ENCODE measurements at places on chromosomes 13 and 19. TPM values are rescaled to one million over a fixed set of nuclear protein-coding genes. Genes with fewer than 3 reads are reported as not detected.

GRCh38 chr13:102680133-102680717, 14.6 kb downstream of the METTL21C start:
- no peaks in the 10 kb centered on the region for H3K27me3 ChIP-seq
- H3K36me3 ChIP-seq, result peaks cover 18% of the 10 kb centered on the region
- no peak for DNase-seq

DNA sequence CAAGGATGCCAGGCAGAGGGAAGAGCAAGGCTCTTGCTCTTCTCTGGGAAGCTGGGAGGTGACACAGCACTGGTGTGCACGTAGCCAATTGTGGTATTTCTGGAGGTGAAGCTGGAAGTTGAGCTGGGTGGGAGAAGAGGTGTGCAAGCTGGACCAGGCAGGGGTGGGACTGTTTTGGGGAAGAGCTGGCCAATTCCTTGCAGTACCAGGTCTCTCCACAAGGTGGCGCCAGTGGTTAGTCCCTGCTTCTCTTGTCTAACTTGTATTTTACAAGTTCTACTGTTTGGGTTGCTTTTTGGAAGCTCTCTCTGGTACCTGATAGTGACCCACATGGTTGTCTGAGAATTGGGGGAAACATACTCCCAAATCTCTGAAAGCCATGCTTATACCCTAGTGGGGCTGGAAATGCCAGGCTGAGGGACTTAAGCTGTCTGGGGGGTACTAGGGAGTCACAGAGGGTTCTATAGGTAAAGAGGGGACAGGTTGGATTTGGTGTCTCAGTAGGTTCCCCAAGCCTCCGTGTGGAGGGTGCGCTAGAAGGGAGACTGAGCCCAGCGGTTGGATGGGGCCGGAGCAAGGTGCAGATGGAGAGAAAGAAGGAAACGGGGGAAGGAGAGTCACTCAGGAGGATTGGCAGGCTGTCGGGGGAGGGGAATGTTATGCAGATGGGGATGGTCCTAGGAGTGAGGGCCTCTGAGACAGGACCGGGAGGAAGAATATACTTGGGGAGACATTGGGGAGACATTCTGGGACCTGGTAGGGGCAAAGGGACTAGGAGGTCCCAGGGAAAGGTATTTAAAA, 3.0 kb downstream of the HPN start:
- DNase-seq, result peak; percentile 73
- H3K4me1 ChIP-seq, result peaks cover 38% of the 10 kb centered on the region
- no peaks in the 10 kb centered on the region for H3K27me3 ChIP-seq
- no peak overlapping the region for H3K4me3 ChIP-seq
- no peak overlapping the region for H3K27ac ChIP-seq
- no peaks in the 10 kb centered on the region for H3K36me3 ChIP-seq

The CYP2F1 gene
- total RNA-seq, result not detected

The PPFIA3 gene
- total RNA-seq, result 22.6 TPM

The IL4I1 gene
- total RNA-seq, result 0.50 TPM

DNA sequence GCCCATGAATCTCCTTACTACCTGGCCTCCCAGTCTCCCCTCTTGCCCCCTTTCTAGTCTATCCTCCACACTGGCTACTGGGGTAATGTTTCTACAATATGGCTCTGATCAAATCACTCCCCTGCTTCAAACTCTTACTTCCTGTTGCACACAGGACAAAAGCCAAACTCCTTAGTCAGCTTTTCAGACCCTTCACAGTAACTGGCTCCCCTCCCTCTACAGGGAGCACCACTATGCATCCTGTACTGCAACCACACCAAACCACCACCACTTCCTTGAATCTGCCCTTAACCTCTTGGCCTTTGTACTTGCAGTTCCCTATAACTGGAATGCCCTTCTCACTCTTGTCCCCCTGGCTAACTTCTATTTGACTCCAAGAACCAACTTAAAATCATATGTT, 32.2 kb downstream of the DEDD2 start:
- H3K27ac ChIP-seq, result no peak overlapping the region
- no peak for DNase-seq
- H3K4me3 ChIP-seq, result no peak overlapping the region
- H3K36me3 ChIP-seq, result no peaks in the 10 kb centered on the region

DNA sequence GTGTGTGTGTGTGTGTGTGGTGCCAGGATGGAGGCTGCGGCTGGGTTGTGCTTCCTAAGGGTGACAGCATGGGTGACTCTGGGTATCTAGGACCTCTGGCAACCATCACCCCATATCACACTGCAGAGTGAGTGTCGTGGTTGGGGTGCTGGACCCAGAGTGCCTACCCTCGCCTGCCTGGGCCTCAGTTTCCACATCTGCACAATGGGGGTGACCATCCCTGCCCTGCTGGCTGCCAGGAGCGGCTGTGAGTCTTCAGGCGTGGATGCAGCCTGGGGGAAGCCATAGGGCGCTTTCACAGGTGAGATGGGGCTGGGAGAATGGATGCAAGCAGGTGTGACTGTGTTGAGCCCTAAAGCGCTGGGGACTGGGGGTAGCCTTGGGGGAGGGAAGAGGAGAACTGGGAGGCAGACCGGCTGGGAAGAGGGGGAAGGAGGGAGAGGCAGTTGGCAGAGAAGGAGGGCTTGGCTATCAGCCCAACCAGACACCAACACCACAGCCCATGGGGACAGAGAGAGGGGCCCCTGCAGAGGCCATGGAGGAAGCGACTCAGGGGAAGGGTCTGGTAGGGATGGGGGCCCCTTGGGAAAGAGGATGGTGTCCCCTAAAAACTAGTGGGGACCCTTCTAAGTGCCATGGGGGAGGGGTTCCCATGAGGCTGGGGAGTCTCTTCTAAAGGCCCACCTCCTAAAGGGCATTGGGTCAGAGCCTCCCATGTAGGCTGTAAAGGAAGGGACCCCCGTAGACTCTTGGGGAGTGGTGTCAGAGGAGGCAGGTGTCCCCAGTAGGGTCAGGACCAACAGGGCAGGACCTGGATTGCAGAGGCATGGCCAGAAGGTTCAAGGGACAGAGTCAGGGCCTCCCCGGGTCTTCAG, 1.7 kb downstream of the PLPPR2 start:
- peaks cover 5% of the 10 kb centered on the region for H3K27me3 ChIP-seq
- DNase-seq, result no peak
- no peaks in the 10 kb centered on the region for H3K36me3 ChIP-seq
- H3K4me3 ChIP-seq, result no peak overlapping the region
- H3K27ac ChIP-seq, result no peak overlapping the region

The WASF3 gene
- 20.7 TPM for total RNA-seq

- no peak overlapping the region for H3K4me3 ChIP-seq
- no peak for DNase-seq
- H3K36me3 ChIP-seq, result no peaks in the 10 kb centered on the region
- no peaks in the 10 kb centered on the region for H3K27me3 ChIP-seq
- H3K4me1 ChIP-seq, result no peaks in the 10 kb centered on the region
These were observed 65.7 kb downstream of the SPACA7 start for GRCh38 chr13:112441779-112442310.

The RCBTB2 gene
- 15.3 TPM for total RNA-seq

GRCh38 chr19:40279761-40280607, 5.2 kb downstream of the AKT2 start:
- H3K27me3 ChIP-seq, result no peaks in the 10 kb centered on the region
- H3K4me3 ChIP-seq, result no peak overlapping the region
- H3K27ac ChIP-seq, result no peak overlapping the region
- DNase-seq, result no peak
- peaks cover 17% of the 10 kb centered on the region for H3K4me1 ChIP-seq
- no peaks in the 10 kb centered on the region for H3K36me3 ChIP-seq

GRCh38 chr19:23992348-23992747, 77.7 kb downstream of the ZNF726 start:
- no peaks in the 10 kb centered on the region for H3K36me3 ChIP-seq
- no peak for DNase-seq
- H3K27ac ChIP-seq, result no peak overlapping the region
- no peaks in the 10 kb centered on the region for H3K4me1 ChIP-seq

The KASH5 gene
- total RNA-seq, result not detected

DNA sequence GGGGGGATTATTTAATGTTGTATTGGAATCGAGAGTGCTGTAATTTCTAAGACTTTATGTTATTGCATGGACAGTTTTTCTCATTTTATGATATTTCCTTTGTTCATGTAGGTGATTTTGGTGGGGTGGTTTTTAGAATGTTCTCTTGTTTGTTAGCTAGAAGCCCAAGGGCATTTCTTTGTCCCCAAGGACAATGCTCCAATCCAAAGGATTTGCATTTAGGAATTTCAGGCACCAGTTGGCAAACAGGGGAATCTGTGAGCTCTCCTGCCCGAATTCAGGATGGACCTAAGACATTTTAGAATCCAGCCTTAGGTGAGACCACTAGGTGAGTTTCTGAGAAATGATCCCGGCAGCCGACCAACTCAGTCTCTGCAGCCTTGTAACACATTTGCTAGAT, 324.9 kb downstream of the KCNRG start:
- DNase-seq, result no peak
- no peak overlapping the region for H3K4me3 ChIP-seq
- H3K36me3 ChIP-seq, result no peaks in the 10 kb centered on the region
- H3K27ac ChIP-seq, result no peak overlapping the region

The DBP gene
- 5.9 TPM for total RNA-seq

DNA sequence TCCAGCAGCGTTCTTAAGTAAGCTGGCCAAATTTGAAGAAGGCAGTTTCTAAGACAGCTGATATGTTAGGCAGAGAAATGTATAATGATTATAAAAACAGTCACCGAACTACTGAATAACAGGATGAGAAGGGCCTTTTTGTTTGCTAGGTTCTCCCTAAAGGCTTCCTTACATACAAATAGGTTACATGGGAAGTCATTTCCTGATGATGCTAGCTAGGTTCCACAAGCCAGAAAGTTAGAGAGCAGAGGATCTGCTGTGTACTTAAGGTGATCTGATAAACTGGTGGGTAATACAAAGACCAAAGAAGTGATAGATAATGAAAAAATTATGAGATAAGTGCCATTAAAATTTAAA, 139.7 kb downstream of the VWA8 start:
- 0 out of 2 replicates have a peak overlapping the region, but pooled peaks have one; percentile 5 for H3K27ac ChIP-seq
- peaks cover 4% of the 10 kb centered on the region for H3K4me1 ChIP-seq

GRCh38 chr13:99425485-99426341, 75.6 kb upstream of the TM9SF2 start:
- no peak overlapping the region for H3K27ac ChIP-seq
- H3K4me1 ChIP-seq, result 0 out of 2 replicates have a peak, but pooled peaks cover 3% of the 10 kb centered on the region
- H3K27me3 ChIP-seq, result no peaks in the 10 kb centered on the region
- no peak overlapping the region for H3K4me3 ChIP-seq

The CLDND2 gene
- total RNA-seq, result not detected

The GPR183 gene
- total RNA-seq, result not detected

- no peaks in the 10 kb centered on the region for H3K36me3 ChIP-seq
- no peaks in the 10 kb centered on the region for H3K27me3 ChIP-seq
- DNase-seq, result no peak
- no peak overlapping the region for H3K27ac ChIP-seq
- no peaks in the 10 kb centered on the region for H3K4me1 ChIP-seq
These were observed 115.8 kb downstream of the KATNAL1 start for GRCh38 chr13:30191491-30192100.

DNA sequence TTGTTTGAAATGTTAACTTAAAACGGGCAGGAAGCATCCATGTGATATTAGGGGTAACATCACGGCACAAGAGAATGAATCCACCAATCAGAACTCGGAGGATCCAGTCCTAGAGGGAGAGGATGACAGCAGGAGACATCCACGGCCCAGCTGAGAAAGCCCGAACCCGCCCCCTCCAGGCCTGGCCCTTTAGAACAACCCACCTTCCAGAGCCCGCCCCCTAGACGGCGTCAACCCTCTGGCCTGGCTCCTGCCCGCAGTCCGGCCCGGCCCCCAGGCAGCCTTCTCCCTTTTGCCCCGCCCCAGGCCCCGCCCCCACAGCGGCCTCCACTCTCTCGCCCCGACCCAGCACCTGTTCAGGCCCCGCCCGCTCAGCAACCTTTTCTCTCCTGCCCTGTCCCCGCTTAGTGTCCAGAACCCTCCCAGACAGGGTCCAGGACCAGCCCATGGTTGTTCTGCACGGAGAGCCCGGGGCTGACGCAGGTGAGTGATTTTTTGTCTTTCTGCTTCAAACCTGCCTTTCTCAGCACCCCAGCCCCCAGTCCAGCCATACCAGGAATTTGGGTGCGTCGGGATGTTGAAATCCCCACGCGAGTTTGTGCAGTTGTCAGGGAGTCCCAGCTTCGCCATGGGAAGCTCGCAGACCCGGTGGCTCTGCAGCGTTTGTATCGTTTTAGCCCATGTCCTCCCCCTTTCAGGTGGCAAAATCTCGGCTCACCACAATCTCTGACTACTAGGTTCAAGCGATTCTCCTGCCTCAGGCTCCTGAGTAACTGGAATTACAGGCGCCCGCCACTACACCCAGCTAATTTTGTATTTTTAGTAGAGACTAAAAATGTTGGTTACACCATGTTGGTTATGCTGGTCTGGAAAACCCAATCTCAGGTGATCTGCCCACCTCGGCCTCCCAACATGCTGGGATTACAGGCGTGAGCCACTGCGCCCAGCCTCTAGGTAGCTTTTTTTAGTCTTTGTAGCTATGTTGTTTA, 16.1 kb downstream of the ZNF816 start:
- peaks cover 31% of the 10 kb centered on the region for H3K36me3 ChIP-seq
- DNase-seq, result peak; percentile 99
- peak overlapping the region; percentile 27 for H3K27ac ChIP-seq
- peaks cover 29% of the 10 kb centered on the region for H3K4me1 ChIP-seq
- peak overlapping the region; percentile 49 for H3K4me3 ChIP-seq

GRCh38 chr19:45151320-45151719, 9.5 kb downstream of the NKPD1 start:
- H3K27me3 ChIP-seq, result peaks cover 46% of the 10 kb centered on the region
- DNase-seq, result no peak
- H3K4me3 ChIP-seq, result no peak overlapping the region
- H3K27ac ChIP-seq, result no peak overlapping the region
- H3K4me1 ChIP-seq, result no peaks in the 10 kb centered on the region

- H3K27ac ChIP-seq, result no peak overlapping the region
- no peak for DNase-seq
- no peaks in the 10 kb centered on the region for H3K36me3 ChIP-seq
- no peaks in the 10 kb centered on the region for H3K27me3 ChIP-seq
- H3K4me1 ChIP-seq, result no peaks in the 10 kb centered on the region
These were observed 102.1 kb downstream of the VWA8 start for GRCh38 chr13:41858780-41859179.

DNA sequence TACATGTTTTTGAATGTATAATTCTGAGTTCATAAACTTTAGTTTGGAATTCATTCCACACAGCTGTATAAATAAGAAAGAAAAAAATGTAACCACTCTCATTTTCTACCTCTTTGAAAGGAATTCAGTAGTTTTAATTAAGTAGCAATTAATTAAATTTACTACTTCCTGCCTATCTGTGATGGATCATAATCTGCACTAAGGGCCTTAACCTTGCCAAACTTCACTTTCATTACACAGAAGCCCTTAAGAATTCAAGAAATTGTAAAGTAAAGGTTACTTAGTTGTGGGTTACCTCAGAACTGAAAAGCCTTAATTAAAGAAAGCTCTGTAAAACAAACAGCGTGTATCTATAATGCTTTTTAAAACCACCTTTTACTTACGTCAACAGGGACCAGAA, 111.9 kb upstream of the FBXL3 start:
- H3K36me3 ChIP-seq, result no peaks in the 10 kb centered on the region
- DNase-seq, result no peak
- no peaks in the 10 kb centered on the region for H3K27me3 ChIP-seq
- no peak overlapping the region for H3K27ac ChIP-seq

Measured in GM23338 (cell line).